GM12878 (cell line): ENCODE measurements at places on chromosomes 16 and 17. TPM values are rescaled to one million over a fixed set of nuclear protein-coding genes. Genes with fewer than 3 reads are reported as not detected.

The HOXB5 gene
- polyA plus RNA-seq, result not detected in 2 replicates

The UMOD gene
- polyA plus RNA-seq, result not detected in 2 replicates

The CCL8 gene
- polyA plus RNA-seq, result not detected in 2 replicates

The CMTM2 gene
- polyA plus RNA-seq, result not detected in 2 replicates

The KRTAP3-2 gene
- polyA plus RNA-seq, result not detected in 2 replicates

The TBC1D3K gene
- polyA plus RNA-seq, result not detected in 2 replicates

The C17orf107 gene
- polyA plus RNA-seq, result 0.11 and 0.28 TPM in 2 replicates

The NPB gene
- not detected in 2 replicates for polyA plus RNA-seq
